Activated CD4-positive, alpha-beta T cell treated with anti-CD3 and anti-CD28 coated beads for 4 hours (primary cell): ENCODE measurements at places on chromosomes 13 and 19.
A peak's percentile ranks its signal among the peaks of the same experiment; 100 is the strongest.

GRCh38 chr19:45471111-45471930 is 3.5 kb downstream of the FOSB start:
- no peak for DNase-seq

DNA sequence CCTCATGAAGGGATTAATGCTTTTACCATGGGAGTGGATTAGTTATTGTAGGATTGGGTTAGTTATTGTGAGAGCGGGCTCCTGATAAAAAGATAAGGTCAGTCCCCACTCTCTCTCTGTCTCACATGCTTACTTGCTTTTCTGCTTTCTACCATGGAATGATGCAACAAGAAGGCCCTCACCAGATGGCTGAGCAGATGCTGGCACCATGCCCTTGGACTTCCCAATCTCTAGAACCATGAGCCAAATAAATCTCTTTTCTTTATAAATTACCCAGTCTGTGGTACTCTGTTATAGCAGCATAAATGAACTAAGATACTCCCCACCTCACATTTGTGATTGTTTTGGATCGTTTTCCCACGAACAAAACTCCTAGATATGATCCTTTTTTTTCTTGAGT is 353.8 kb downstream of the DNAJC15 start:
- no peak for DNase-seq

GRCh38 chr19:13557756-13558398 is 51.6 kb upstream of the CACNA1A start:
- no peak for DNase-seq

DNA sequence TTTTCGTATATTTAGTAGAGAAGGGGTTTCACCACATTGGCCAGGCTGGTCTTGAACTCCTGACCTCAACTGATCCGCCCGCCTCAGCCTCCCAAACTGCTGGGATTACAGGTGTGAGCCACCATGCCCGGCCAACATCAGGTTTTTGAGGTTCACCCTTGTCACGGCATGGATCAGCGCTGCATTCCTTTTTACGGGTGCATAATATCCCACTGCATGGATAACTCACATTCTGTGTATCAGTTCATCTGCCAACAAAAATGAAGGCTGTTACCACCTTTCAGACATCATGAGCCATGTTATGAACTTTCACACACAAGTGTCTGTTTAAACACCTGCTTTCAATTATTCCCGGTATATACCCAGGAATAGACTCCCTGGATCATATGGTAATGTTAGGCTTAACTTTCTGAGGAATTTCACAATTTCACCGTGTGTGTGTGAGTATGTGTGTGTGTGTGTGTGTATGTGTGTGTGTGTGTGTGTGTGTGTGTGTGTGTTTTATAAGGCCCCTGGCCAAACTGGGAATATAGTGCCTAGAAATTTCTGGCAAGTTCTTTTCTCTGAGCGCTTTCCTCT is 52.2 kb downstream of the AP1M1 start:
- DNase-seq, result no peak

GRCh38 chr19:10412257-10412977 is 7.9 kb upstream of the PDE4A start:
- DNase-seq, result no peak

DNA sequence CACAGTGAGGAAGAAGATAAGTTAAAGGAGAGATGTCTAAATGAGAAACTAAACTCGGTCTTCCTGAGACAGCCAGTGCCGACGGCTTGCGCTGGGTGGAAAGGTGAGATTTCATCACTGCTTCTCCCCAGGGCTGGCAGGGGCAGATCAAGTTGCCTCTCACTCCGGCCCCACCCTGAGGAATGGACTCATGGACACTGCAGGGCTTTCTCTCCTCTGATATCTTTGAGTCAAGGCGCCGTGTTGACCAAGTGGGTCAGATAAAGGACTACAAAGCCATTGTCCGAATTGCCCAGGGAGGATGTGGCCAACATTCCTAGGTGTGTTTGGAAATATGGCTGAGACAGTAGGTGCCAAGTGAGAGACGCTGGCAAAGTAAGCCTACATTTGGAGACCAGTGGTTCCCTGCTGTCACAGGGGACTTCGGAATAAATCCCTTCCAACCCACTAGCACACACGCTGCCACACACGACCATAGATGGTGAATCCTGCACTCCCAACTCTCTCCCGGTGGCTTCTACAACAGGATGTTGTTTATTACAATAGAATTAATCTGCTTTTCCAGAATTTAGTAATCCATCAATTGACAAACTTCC is 156.5 kb upstream of the TSC22D1 start:
- no peak for DNase-seq

DNA sequence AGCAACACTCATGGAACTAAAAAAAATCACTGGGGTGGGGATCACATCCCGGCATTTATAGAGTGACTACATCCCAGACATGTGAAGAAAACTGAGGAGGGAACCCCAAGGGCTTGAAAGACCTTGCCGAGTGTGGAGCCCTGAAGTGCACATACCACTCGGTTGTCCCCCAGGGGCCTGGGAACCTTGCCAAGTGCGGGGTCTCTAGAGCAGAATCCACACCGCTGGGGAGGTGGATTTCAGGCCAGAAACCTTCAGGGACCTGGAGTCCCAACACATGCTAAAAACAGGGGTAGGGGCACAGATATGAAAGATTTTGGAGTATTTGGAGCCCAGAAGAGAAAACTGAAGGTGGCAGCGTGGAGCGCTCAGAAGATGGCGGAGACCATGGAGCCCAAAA is 35.2 kb downstream of the ERICH4 start:
- no peak for DNase-seq

GRCh38 chr13:93249364-93250306 is 23.0 kb downstream of the GPC6 start:
- DNase-seq, result no peak

DNA sequence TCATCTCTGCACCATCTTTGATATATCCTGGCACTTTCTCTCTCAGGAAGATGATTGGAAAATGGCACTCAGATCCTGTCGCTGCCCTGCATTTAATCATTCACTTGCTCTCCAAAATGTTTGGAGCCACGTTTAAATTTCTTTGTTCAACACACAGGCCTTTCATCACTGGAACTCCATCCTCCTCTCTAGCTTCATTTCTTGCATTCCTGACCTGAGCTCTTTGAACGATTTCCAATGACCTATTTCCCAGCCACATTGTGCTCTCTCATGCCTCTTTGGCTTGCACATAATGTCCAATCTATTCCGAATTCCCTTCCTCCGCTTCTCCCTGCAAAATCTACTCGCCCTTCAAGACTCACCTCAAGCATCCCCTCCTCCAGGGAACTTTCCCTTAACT is 287.4 kb upstream of the NBEA start:
- DNase-seq, result no peak

DNA sequence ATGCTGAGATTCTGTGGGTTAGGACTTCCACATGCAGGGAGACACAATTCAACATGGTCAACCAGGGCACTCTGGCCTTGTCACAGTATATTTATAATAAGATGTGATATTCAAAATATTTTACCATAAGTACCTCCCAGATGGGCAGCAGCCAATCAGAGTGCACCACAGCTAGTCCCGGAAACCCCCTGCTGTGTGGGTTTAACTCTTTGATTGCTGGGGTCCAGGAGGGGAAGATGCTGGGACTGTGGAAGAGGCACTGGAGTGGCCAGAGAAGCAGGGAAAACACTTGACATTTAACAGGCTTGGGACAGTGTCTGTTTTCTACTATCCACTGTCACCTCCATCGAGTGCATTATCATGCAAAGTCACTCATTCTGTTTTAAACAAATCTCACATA is 99.0 kb downstream of the MBNL2 start:
- no peak for DNase-seq

DNA sequence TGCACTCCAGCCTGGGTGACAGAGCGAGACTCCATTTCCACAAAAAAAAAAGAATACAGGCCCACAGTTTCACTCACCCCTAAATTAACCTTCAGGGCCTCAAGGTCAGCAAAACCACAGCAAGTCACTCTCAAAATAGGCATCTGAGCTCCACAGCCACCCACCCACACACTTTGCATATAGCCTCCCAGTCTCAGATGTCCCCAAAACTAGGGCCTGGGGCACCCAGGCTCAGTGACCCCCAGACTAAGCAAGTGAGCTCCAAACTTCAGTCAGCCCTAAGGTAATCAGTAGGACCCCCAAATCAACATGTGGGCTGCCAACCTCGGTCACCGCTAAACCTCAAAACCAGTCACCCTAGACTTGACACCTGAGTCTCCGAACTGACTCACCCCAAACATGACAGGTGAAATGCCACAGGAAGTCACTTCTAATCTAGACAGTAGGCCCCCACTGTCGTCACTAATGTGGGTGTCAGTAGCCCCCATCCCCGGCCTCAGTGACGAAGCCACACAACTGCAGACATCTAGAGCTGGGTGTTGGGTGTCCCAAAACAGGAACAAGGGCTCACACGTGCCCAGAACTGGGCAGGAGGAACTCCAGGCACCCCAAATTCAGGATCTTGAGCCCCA is 13.9 kb downstream of the RABAC1 start:
- DNase-seq, result peak; percentile 92

GRCh38 chr13:97904059-97904458 is 49.4 kb upstream of the IPO5 start:
- DNase-seq, result no peak

DNA sequence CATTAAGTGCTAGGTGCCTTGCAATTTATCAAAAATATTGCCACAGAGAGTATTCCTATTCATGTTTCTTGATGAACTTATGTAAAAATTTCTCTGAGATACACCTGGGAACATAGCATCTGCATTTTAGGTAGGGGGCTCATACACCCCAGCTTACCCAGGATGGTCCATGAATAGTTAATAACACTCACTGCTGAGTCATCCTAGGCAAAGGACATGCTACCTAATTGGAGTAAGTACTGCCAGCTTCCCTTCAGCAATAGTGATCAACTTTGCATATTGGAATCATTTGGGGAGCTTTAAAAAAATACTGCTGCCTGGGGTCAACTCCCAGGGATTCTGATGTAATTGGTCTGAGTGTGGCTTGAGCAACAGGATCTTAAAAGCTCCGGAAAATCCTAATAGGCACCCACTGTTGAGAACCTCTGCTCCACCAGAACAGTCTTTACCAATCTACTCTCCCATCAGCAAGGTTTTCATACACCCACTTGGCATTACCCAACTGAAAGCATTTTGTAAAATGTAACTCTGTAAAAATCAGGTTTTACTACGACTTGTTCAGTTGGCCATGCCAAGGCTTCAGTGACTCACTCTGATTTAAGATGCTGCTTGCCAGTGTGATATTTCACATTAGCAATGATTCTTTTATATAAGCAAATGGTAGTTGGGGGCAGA is 67.2 kb upstream of the FNDC3A start:
- DNase-seq, result no peak

DNA sequence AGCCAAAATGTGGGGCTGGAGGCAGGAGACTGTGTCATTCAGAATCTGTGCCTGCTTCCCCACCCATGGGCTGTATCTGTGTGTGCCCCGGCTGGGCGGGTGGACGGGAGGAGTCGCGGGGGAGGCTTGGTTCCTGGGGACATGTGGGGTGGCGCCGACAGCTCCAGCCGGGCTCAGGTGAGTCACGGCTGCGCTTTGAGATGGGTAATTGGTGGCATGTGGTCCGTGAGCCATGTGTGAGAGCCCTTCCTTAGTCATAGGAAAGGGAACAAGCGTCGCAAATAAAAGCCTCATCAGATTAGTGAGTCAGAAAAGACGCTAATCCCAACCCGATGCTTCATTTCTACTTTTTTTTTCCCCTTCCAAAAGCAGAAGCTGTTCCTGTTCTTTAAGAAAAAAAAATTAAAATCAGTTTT is 118.6 kb upstream of the ZNF536 start:
- no peak for DNase-seq

DNA sequence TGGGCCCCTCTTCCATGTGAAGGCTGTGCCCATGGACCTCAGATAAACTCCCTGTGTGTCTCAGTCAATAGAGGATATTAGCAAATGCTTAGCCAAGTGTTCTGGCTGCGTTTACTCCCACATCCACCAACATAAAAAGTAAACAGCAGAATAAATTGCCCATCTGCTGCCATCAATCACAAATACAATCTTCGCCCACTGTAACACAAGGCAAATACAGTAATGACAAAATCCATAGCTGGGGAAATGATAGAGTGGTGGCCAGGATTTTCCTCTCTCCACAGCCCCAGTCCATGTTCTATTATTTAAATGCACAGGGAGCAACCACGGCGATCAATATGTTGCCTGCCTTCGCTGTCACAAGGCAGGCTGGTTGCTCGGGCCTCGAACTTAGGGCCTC is 376.5 kb downstream of the UQCRFS1 start:
- no peak for DNase-seq

- DNase-seq, result no peak
Observed at GRCh38 chr13:92677571-92677970, 549.0 kb upstream of the GPC6 start.

- no peak for DNase-seq
Observed at GRCh38 chr13:37479916-37480315, 118.7 kb downstream of the POSTN start.

DNA sequence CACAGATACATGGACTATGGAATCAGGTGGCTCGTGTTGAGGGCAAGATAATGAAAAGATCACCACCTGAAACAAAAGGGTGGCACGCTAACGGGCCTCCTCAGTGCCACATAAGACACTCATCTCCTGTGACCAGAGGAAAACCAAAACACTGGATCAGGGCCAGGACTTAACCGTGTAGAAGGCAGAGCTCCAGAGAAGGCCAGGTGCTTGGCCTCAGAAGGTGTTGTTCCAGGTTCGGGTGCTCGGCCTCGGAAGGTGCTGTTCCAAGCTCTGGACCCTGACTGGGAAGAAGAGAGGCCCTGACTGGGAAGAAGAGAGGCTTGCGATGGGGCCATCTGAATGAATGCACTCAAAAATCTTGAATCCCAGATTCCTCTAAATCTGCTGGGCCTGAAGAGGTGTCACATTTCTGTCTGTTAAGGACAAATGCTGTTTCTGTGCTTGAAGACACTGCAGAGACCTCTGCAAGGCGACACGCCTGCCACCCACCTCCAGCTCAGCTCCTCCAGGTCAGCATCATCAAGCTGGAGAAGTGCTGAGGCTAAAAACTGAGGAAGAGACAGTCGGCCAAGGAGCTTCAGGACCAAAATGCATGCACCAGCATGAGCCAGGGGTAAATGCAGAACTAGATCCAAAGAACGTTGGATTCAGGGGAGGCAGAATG is 2.7 kb upstream of the RASA3 start:
- DNase-seq, result no peak

DNA sequence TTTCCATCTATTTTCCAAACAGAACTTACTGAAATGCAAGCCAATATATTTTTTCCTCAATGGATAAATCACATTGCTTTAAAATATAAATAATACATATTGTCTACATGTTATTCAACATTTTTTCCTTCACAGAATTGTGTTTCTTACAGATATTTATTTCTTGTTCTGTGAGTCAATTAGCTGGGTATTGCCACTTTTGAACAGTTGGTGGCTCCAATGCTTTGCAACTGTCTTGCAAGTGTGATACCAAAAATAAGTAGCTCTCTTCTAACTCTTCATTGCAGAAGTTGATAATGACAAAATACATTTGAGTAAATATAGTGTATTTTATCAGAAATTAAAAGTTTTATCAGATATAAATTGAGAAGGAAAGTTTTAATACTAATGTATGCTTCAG is 17.1 kb upstream of the GPC5 start:
- no peak for DNase-seq

GRCh38 chr19:45630463-45630862 is 8.7 kb downstream of the EML2 start:
- DNase-seq, result no peak
